Stimulated activated naive CD4-positive, alpha-beta T cell treated with Interleukin-2 at 50 U/mL for 16 hours (primary cell): ENCODE measurements at places on chromosomes 11 and 22.

DNA sequence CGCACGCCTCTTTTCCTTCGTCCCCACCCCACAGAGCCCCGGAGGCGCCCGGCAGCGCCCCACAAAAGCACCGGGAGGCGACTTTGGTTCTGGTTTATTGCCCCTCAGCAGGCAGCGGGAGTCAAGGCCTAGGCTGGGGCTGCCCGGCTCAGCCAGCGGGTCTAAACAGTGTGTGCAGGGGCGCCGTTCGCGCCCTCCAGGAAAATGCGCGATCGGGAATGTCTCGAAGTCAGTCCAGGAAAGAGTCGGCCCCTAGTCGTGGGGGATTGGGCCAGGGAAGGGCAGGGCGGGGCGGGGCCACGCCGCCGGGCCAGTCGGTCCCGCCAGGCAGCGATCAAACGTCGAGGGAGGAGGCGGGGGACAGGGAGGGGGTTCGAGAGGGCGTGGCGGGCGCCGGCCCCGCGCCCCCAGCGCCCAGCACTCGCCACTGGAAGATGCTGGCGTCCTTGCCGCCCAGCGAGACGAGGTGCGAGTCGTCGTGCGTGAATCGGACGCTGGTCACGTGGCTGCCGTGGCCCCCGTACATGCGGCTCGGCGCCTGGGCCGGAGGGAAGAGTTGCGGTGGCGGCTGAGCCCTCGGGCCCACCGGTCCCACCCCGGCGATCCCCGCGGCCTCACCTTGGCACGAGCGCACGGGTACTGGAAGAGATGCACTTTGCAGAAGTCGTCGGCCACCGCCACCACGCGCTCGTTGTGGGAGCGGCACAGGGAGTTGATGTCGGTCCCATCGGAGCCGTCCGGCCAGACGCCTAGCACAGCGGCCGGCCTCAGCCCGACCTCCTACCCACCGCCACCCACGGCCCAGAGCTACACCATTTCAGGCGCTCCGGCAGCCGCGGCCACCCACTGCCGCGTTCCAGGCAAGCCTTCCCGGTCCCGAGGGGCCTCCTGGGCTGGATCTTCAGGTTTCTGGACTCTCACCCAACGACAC, 741 bp upstream of the MTA2 start:
- DNase-seq = peak; percentile 44

GRCh38 chr22:27614650-27615007, 186.9 kb downstream of the MN1 start:
- no peak for DNase-seq

GRCh38 chr11:112588252-112588694, 327.6 kb upstream of the PLET1 start:
- DNase-seq = no peak

DNA sequence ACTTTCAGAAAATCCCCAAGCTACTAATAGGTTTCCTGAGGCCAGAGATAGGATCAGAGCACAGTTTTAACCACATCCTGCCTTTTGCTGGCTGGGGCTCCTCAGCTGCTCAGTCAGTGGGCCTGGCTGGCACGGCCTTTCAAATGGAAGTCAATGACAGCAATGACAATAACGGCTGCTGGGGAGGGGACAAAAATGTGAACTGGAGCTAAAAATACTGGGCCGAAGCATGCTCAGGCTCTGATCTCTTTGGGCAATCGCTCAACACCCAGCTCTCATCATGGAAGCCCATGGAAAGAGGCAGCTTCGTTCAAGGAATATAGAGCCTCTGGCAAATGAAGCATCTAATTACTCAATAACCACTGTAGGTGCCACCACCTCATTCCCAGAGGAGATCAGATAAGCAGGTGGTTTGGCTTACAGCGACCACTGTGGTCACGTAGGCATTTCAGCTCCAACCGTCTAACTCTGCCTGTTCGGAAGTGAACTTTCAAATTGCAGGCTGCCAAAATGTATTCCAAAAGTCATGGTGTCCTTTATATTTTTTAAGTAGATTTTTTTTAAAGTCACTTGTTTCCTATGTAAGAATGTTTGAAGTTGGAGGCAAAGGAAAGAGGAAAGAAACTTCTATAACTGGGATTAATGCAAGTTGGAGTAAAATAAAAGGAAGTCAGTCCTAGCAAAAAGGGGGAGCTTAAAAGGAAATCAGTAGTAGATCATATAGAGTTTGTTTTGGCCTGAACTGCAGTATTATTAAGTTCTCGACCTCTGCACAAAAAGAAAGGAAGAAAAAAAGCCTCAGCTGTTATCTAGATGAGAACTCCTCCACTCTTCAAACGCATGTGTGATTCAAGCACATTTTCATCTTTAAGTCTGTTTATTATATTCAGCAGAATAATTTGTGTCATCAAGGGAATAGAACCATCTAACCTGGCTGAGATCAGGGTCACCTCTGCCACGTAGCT, 14.1 kb downstream of the WT1 start:
- peak; percentile 14 for DNase-seq

- DNase-seq = no peak
These were observed 68.5 kb downstream of the PIWIL3 start for GRCh38 chr22:24706054-24706453.

DNA sequence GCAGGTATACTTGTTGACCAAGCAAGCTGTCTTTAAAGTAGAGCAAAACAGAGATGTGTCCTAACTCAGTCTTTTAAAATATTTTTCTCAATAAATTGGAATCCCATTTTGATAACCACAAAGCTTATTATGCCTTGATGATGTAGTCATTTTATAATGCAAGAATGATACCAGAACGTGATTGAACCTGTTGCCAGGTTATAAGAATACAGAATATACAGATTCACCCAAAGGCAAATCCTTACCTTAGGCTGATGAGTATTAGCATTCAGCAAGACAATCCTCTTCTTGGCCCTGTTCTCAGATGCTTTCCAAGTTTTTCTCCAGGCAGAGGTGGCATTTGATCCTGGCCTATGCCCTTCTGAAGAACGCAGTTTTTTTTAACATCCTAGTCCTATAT, 76.1 kb downstream of the PPFIBP2 start:
- no peak for DNase-seq

GRCh38 chr22:48592066-48592345, 1235.7 kb downstream of the BRD1 start:
- DNase-seq = no peak

- DNase-seq = no peak
These were observed 63.7 kb downstream of the HIPK3 start for GRCh38 chr11:33320814-33321330.

GRCh38 chr11:8689726-8690255, 7.2 kb downstream of the RPL27A start:
- DNase-seq = no peak

- DNase-seq = no peak
These were observed 27.2 kb upstream of the TH start for GRCh38 chr11:2198621-2199365.

GRCh38 chr11:112831969-112832766, 129.1 kb upstream of the NCAM1 start:
- no peak for DNase-seq

DNA sequence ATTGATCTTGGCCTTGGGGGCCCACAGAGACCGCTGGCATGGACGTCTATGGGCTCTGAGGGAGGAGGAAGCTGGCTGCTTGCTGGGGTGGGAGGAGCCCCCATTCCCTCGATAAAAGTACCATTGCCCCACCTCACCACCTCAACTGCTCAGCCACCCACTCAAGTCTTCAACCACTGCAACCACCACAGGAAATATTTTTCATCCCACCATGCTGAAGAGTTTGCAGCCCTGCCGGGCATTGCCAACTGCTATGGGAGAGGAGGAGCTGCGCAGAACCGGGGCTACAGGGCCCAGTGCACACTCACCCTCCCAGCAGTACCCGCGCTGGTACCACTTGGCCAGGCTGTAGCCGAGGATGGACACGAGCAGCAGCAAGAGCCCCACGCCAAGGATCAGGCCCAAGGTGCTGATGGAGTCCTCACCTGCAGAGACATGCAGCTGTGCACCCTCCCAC, 29.2 kb downstream of the IL10RA start:
- DNase-seq = no peak

- DNase-seq = no peak
These were observed 17.1 kb upstream of the EIF3M start for GRCh38 chr11:32566517-32566916.

GRCh38 chr11:68598816-68599653, 85.3 kb upstream of the GAL start:
- no peak for DNase-seq

DNA sequence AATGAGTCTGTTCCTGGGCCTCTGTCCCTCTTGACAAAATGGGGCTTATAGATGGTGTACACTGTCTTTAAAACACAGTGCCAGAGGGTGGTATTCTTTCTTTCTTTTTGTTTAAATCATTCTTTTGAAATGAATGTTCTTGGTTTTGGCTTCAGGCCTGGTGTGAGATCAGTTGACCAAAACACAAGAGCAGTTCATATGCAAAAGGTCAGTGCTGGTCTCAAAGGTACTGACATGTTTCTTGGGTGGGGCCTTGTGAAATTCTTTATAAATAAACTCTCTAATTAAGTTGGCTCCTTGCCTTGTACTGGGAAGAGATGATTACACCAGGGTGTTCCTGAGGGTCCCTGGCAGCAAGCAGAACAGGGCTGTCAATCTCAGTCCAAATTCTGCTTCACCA, 110.0 kb downstream of the FBXO7 start:
- DNase-seq = no peak

GRCh38 chr11:61554172-61554988, 26.5 kb downstream of the SYT7 start:
- DNase-seq = peak; percentile 15

- DNase-seq = no peak
These were observed 10.6 kb upstream of the CDC42EP1 start for GRCh38 chr22:37549704-37550059.

DNA sequence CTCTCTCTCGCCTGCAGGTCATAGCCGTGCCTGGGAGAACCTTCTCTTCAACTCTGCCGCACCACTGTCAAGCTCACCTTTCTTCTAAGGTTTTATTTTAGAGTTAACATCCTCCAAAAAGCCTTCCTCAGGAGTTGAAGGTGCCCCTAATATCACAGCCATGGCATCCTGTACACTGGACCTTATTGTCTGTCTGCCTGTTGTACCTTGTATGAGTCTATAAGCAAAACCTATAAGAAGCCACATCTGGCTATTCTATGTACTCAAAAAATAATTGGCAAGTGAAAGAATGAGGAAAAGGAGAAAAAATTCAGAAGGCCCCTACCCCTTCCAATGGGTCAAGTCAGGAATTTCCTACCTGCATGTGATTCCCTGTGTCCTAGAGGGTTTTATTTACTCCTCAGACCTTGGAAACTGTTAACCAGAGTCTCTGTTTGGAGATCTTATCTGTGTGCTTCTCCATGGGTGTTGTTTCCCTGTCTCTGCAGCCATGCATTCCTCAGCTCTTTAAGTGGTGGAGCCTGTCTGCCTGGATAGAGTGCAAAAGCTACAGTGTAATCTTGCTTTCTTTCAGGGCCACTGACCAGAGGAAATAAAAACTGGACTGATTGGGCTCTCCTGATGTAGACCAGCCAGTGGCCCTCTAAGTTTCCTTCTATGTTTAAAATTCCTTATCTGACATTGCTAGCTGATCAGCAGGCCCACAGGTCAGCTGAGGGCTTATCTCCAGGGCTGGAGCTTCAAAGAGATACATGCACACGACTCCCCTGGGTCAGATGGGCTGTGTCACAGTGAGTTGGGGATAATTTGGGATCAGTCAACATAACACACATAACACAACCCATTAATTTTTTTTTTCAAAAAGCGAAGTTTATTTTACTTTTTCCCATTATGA, 37.6 kb upstream of the TMEM135 start:
- no peak for DNase-seq

DNA sequence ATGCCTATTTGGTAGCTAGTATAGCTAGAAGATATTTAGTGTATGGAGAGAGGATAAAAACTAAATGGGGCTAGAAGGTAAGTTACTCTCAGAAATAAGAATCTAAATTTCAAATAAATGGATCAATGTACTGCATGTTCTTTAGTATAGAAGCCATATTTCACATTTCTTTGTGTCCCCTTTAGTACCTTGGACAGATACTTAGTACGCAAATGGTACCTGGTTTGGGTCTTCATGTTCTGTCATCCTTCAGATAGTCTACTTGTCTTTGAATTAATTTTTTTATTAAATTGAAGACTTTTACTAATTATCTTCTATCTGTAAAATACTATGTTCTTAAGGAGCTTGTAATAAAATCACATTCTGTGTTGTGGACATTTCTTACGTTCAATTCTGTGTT, 26.3 kb upstream of the RBMXL2 start:
- DNase-seq = no peak

DNA sequence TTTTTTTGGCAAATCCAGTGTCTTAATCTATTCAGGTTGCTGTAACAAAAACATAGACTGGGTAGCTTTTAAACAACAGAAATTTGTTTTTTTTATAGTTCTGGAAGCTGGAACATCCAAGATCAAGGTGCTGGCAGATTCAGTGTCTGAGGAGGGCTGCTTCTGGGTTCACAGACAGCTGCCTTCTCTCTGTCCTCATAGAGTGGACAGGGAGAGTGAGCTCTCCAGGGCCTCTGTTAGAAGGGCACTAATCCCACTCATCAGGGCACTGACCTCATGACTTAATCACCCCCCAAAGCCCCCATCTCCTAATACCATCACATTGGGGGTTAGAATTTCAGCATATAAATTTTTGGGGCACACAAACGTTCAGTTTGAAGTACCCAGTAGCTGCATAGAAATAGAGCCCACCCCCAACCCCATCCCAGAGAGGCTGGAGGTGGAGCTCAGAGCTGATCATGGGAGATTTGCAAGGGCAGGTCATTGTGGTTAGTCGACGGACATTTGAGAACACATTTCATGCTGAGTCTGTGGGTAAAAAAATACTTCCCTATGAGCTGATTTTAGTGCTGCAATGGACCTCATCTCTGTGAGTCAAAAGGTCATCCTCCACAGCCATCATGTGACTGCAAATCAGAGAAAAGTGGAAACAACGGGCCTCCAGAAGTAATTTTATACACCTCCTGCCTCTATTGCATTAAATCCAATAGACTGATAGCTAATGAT, 203.1 kb upstream of the CADM1 start:
- no peak for DNase-seq
